Activated CD4-positive, alpha-beta T cell treated with anti-CD3 and anti-CD28 coated beads, Interleukin-2, amount 50 U/mL, for 1 hour (primary cell): ENCODE measurements at places on chromosomes 6 and 20.

- no peak for DNase-seq
Measured at GRCh38 chr6:169328112-169328801, 74.6 kb upstream of the THBS2 start.

DNA sequence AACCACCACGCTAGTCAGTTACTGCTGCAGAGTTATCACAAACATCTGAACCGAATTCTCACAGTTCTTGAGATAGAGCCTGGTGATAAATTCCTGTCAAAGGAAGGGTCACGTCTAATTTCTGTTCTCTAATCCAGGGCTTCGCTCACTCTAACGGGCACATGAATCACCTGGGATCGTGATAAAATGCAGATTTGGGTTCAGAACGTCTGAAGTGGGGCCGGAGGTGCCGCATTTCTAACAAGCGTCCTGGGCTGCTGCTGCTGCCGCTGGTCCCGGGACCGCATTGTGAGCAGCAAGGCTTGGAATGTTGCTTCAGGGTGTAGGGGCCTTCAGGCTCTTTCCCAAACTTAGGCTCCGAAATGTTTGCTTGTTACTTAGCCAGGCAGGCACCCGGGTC, 264.1 kb downstream of the CDC5L start:
- no peak for DNase-seq

DNA sequence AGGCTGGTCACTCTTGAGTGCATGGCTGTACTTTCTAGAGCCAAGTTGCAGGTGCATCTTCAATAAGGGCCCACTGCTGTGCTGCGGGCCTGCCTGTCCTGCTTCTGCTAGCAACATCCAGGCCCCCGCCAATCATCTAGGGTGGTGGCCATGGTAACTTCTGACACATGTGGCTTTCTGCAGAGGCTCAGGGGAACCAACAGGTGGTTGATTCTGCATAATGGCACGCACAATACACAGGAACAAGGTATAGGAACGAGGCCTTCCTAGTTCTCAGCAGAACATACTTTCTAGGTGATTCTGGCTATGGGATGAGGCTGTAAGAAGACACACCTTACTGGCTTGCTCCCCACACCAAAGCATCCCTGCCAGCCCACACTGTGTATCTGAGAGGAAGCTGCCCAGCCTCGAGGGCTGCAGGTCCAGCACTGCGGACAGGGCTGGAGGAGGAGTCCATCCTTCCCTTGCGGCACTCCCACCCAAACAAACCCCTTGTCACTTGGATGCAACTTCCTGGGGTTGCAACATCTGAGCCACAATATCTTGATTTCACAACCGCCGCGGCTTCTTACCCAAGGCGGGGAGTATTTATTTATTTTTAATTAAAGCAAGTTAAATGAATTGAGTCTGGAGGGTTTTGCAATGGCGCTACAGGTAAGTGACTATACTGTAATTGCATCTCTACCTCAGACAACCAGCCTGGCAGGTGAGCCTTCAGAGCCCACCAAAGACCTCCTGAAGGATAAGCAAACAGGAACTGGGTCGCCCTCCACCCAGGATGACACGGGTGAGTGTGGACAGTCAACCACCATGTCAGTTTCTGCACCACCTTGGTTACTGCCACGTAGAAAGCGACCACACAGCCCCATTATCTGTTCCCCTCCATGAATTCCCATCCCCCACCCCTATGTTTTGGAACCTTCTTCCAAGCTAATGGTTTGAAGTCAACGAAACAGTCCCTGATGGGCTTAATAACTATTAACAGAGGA, 49.6 kb downstream of the SULF2 start:
- DNase-seq, result no peak

GRCh38 chr6:110617057-110617456, 140.6 kb upstream of the SLC22A16 start:
- DNase-seq, result no peak
